ENCODE measurements at places on chromosomes 4 and X.
A peak's percentile ranks its signal among the peaks of the same experiment; 100 is the strongest.

- peak; percentile 66 for DNase-seq
Observed at GRCh38 chr4:112075129-112075753, 70.0 kb upstream of the FAM241A start.

GRCh38 chrX:40405399-40405798, 175.4 kb upstream of the ATP6AP2 start:
- DNase-seq: no peak

- DNase-seq: no peak
Observed at GRCh38 chrX:23841847-23842522, 59.0 kb downstream of the SAT1 start.

GRCh38 chr4:80876810-80877209, 153.7 kb upstream of the BMP3 start:
- peak; percentile 29 for DNase-seq

DNA sequence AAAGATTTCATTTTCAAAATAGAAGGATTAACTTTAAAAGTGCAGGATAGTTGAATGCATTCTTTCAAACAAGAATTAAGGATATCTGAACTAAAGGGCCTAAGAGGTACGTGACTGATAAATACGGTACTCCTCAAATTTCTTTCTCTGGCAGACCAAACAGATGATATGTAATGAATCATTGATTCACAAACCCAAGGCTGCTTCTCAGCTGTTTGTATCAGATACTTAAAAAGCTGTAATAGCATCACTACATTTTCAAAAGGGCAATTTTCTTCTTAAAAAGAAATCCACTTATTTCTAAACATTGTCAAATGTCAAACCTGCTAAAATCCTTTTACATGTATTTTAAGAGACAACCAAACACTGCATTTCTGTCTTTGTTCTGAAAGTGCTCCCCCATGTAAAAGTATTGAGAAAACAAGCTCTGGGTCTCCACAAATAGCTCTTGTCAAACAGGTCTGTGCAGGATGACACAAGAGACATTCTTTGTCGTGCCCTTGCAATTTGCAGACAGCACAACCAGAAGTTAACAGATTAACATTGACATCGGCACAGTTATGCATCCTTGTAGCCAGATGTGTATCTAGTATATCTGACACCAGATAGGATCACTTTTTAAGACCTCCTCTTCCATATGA, 82.0 kb downstream of the MANBA start:
- DNase-seq: no peak

DNA sequence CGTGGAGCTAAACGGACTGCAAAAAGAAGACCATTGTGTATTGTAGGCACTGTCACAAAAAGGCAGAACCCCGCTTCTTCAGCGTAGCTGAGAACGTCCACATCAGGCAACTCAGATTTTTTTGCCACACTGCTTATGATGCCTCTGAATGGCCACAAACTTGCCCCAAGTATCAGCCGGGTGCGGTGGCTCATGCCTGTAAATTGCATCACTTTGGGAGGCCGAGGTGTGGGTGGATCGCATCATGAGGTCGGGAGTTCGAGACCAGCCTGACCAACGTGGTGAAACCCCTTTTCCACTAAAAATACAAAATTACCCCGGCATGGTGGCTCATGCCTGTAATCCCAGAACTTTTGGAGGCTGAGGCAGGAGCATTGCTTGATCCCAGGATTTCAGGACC, 14.9 kb upstream of the IL3RA start:
- DNase-seq: no peak

GRCh38 chrX:155094468-155095061, 23.3 kb downstream of the BRCC3 start:
- peak; percentile 41 for DNase-seq

GRCh38 chr4:41394481-41394894, 137.8 kb downstream of the UCHL1 start:
- DNase-seq: no peak

GRCh38 chr4:144614850-144615585, 30.9 kb upstream of the HHIP start:
- DNase-seq: no peak

GRCh38 chrX:43530837-43531236, 125.3 kb upstream of the MAOA start:
- no peak for DNase-seq

DNA sequence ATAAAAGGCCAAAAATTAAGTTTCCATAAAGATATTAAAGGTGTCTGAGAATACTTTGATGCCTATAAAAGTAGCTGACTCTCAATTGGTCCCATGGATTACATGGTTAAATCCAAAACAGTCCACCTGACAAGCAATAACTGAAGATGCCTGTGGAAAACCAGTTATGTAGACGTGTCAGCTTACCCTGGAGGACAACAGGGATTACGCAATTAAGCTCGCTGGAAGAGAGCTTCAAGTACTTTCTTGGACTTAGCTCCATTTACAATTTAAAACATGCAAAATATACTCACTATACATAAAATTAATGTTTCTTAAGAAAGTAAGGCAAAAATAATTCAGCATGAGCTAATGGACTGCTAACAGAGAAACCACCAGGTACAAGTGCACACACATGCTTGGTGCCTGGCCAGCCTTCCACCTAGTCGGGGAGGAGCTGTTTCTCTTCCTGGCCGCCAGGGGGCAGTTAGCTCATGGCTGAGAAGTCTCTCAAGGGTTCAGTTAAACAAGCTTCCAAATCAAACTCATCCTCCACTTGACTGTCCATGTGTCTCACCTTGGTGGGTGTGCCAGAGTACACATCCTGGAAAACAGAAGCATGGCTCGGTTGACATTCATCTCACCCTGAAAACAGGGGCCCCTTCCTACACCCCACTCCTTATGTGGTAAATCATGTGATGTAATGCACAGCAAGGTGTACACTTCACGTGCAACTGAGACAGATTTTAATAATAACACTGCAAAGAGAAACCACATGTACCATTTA, 9.2 kb upstream of the FAM53A start:
- DNase-seq: peak; percentile 83

- no peak for DNase-seq
Observed at GRCh38 chrX:43446752-43447151, 209.3 kb upstream of the MAOA start.

- no peak for DNase-seq
Observed at GRCh38 chr4:42363614-42364013, 33.7 kb upstream of the SHISA3 start.

DNA sequence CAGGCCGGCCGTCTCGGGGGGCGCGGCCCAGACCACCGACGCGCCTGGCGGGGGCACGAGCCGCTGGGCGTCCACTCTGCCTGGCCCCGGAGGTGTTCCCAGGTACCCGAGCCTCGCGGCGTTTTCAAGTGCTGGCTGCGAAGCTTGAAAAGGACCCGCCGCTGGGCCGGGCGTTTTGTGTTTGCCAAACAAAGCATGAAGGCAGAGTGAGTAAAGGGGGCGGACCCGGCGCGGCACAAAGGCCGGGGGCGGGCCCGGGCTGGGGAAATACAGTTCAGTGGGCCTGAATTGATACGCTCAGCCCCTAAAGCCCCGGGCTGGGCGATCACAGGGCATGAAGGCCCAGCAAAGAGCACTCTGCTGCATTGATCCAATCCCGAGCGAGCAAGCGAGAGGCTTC, 65.4 kb downstream of the SOX3 start:
- no peak for DNase-seq

- DNase-seq: no peak
Observed at GRCh38 chr4:73679836-73680235, 59.6 kb upstream of the RASSF6 start.

- no peak for DNase-seq
Observed at GRCh38 chr4:3686753-3687152, 79.4 kb upstream of the ADRA2C start.

- DNase-seq: no peak
Observed at GRCh38 chr4:168118116-168118655, 25.8 kb downstream of the ANXA10 start.

GRCh38 chr4:54487491-54487890, 170.3 kb upstream of the KIT start:
- no peak for DNase-seq

- DNase-seq: no peak
Observed at GRCh38 chrX:21764008-21764407, 6.1 kb upstream of the SMPX start.

DNA sequence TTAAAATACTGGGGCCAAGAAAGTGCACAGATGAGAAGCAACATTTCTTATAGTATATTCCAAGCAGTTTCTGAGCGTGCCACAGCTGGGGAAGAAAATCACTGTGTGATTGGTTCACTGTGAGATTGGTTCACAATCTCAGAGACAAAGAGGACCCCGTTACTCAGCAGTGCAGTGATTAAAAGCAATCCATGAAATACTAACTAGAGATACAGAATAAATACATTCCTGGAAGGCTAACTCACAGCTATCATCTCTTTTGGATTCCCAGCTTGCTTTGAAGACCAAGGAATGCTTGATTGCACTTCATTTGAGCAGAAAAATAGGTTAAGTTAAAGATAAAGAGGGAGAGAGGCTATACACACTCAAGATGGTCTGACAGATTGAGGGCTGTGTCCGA, 132.1 kb upstream of the RAPGEF2 start:
- no peak for DNase-seq

GRCh38 chr4:55609393-55609866, 17.4 kb upstream of the PDCL2 start:
- DNase-seq: no peak

DNA sequence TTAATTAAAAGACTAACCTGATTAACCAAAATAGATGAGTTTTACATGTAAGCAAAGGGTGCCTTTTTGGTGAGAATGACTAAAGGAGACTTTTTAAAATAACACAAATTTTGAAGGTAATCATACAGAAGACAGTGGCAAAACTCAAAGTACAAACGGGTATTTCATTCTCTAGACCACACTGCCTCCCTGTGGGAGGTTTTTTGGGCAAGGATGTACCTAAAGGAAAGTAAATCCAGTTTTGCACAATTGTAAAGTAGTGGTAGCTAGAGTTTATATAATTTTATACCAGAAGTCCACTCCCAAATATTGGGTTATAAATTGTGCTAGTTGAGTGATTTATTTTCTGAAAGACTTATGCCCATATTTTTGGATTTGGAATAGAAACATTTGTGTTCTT, 201.0 kb downstream of the PAPSS1 start:
- no peak for DNase-seq

DNA sequence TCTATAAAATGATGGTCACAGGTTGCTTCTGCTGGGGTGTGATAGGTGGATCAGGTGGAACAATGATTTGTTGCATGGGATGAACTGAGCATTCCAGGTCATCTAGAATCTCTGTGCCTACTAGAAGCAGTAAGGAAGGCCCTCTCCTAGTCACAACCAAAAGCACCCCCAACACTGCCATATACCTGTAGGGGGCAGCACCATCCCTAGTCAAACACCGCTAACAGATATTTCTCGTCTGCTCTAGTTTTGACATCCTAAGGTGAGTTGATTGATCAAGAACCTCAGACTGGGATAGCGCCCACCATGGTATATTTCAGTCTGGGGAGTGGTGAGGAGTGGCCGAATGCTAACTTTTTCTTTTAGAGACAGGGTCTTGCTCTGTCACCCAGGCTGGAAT, 160.2 kb downstream of the NHS start:
- DNase-seq: peak; percentile 35

GRCh38 chr4:25843340-25844097, 19.3 kb downstream of the SEL1L3 start:
- no peak for DNase-seq

DNA sequence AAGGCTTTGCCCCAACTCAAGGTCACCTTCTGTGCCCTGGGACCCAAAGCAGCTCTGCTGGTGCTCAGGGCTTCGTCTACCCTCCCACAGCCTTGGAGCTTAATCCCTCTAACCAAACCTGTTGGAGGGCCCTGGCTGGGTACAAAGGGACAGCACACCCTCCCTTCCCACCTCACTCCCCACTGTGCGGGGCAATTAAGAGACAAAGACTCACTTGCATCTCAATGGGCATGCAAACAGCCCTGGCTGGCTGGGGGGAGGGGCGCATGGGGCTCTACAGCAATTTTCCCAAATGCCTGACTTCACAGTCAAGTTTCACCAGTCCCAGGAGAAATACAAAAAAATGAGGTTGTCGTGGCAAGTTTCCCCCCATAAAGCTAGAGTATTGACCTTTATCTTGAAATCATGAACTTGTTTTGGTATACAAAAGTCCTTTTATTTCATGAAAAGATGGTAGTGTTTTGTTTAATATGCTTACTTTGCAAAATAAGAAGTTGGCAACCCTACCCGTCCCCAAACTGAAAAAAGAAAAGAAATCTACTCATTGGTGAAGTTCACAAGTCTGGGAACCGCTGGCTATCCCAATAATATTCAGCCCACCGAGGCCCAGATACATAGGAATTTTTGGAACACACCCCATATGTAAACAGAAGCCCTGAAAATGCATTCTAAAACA, 4.1 kb upstream of the CD99L2 start:
- DNase-seq: no peak

DNA sequence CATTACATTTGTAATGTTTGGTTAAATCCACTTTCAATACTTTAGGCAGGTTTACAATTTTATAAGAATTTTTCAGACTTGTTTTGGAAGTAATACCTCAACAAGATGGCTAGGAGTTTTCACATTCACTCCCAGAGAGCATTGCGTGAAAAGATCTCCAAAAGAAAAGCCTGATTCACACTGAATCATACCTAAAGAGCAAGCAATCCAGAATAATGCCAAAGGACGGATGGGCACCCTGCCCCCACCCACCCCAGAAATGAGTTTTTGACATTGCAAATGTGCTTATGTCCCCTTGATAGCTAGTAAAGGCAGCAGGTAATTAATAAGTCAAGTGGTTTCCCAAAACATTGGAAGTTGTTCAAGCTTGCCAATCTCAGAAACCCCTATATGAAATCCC, 557.7 kb upstream of the TENM3 start:
- DNase-seq: no peak

GRCh38 chrX:21831496-21831895, 7.9 kb upstream of the MBTPS2 start:
- no peak for DNase-seq

- peak; percentile 11 for DNase-seq
Observed at GRCh38 chr4:83362492-83363329, 28.1 kb upstream of the HPSE start.

GRCh38 chr4:25402521-25402920, 25.5 kb downstream of the ANAPC4 start:
- DNase-seq: no peak

GRCh38 chr4:109004418-109004817, 241.6 kb upstream of the ETNPPL start:
- no peak for DNase-seq

- peak; percentile 6 for DNase-seq
Observed at GRCh38 chr4:180449395-180449956, 1793.7 kb upstream of the TENM3 start.

DNA sequence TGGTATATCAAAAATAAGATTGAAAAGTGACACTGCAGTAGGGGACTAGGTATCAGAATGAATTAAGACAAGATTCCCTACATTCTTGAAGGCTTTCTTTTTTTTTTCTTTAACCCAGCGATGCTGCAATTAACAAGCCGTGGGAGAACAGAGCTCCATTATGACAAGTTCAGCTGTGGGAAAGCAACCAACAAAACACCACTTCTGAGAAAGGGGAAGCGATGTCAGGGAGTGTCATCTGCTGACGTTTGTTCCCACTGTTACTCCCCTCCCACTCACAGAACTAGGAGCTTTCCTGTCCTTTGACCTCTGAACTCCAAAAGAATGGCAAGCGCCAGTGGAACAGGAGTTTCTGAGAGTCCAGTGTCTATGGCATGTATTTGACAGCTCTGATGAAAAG, 90.2 kb upstream of the SLITRK2 start:
- no peak for DNase-seq
